Left kidney (tissue), 8 donors: ENCODE measurements at places on chromosomes 1 and 21. TPM values are rescaled to one million over a fixed set of nuclear protein-coding genes. Genes with fewer than 3 reads are reported as not detected.

GRCh38 chr1:58331156-58331555, 215.4 kb downstream of the OMA1 start:
- DNase-seq = no peak

DNA sequence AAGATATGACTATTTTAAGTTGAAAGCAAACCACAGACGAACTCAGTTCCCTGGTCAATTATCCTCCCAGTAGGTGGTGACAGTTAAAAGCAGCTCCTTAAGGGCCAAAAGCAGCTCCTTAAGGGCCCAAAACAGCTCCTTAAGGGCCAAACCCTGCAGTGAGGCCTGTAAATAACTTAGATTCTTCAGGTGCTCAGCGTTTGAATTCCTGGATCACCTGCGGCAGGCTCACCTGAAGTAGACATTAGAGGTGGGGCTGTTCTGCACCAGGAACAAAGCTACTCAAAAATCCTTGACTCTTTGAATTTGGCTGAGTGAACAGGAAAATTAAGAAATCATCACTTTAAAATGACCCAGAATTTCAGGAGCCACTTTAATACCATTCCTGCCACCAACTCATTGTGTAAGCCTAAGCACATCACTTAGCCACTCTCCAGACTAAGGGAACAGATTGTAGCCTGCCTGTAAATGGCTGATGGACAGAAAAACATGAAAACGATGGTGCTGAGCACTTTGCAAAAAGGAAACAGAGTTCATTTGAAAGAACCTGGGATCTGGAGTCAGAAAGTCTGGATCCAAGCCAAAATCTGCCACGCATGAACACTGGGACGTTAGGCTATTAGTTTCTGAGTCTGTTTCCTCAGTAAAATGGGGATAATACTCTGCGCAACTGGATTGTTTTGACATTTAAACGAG, 126.9 kb downstream of the LRIG2 start:
- DNase-seq = no peak

DNA sequence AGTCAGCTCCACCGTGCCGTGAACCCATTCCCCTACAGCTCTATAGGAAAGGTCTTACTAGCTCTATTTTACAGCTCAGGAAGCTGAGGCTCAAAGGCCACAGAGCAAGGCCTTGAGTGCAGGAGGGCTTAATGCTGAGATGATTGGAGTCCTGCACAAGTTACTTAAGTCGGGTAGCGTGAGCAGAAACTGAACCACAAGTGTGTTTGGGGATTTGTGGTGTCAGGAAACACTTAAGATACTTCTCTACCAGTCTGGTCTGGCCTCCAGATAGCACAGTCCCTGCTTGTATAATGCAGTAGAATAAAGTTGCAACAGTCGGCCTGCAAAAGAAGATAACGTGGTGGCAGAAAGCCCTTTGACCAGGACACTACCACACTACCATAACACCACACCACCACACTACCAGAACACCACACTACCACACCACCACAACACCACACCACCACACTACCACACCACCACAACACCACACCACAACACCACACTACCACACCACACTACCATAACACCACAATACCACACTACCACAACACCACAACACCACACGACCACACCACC, 118.1 kb downstream of the SPSB1 start:
- DNase-seq = no peak

- no peak for DNase-seq
These were observed 78.1 kb downstream of the SIK1 start for GRCh38 chr21:43348801-43349261.

Gene SELE
- 0.52 TPM for polyA plus RNA-seq

DNA sequence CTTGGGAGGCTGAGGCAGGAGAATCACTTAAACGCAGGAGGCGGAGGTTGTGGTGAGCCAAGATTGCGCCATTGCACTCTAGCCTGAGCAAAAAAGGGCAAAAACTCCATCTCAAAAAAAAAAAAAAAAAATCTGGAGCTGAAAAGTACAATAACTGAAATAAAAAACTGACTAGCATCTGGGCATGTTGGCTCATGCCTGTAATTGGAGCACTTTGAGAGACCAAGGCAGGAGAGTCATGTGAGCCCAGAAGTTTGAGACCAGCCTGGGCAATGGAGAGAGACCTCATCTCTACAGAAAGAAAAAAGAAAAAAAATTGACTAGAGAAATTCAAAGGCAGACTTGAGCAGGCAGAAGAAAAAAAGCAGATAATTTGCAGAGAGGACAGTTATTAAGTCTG, 18.1 kb downstream of the CLDN19 start:
- no peak for DNase-seq

GRCh38 chr1:85303440-85304162, 27.2 kb upstream of the BCL10 start:
- DNase-seq = no peak

DNA sequence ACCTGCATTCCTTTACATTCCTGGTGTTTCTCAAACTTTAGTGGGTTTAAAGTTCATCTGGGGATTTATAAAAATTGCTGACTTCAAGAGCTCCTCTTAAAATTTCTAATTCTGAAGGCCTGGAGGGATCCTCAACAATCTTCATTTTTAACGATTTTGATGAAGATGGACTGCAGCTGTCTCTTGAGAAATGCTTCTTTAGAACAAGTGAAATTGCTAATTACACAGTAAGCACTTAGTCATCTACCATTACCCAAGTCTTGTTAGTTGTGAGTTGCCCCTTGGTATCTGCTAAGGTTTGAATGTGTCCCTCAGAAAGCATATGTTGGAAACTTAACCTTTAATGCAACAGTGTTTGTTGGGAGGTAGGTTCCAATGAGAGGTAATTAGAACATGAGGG, 163.7 kb downstream of the LTN1 start:
- DNase-seq = no peak

GRCh38 chr1:119713039-119713748, 1.5 kb downstream of the PHGDH start:
- DNase-seq = peak; percentile 28

DNA sequence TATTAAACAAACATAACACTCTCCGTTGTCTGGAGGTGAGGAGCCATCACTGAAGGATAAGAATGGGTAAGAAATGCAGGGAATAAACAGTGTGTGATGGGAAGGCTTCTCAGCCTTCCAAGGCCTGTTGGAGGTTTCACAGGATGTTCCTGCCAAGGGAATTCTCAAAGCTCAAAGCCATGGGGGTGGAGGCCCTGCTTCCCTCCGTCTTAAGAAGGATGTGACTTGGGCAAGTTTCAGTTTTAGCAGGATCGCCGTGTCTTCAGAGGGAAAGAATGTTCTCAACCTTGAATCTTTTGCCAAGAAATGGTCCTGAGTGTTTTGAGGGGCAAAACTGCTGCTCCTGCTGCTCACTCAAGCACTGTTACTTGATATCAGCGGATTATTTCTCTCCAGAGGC, 41.7 kb upstream of the IL20 start:
- no peak for DNase-seq

Gene THEMIS2
- 2.3 TPM for polyA plus RNA-seq

DNA sequence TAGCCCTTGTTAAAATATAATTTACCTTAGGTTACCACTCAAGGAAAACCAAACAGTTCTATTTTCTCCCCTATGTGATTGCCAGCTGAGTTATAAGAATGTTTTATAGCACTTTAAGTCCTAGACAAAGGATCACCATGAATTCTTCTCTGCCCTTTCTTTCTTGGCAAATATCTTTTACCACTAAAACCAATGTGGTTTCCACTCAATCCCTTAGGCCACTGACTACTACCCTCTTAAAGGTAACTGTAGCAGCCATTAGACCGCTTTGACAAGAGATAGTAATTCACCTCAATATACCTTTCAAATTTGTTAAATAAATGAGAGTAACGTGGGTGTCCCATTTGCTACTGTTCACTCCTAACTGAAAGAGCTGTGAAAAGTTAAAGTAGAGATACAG, 307.9 kb upstream of the PRMT6 start:
- DNase-seq = no peak

GRCh38 chr1:78369546-78369945, 121.2 kb upstream of the PTGFR start:
- no peak for DNase-seq

Gene AVPR1B
- 0.85 TPM for polyA plus RNA-seq

- peak; percentile 59 for DNase-seq
These were observed 32.7 kb upstream of the WASF2 start for GRCh38 chr1:27522432-27523336.

DNA sequence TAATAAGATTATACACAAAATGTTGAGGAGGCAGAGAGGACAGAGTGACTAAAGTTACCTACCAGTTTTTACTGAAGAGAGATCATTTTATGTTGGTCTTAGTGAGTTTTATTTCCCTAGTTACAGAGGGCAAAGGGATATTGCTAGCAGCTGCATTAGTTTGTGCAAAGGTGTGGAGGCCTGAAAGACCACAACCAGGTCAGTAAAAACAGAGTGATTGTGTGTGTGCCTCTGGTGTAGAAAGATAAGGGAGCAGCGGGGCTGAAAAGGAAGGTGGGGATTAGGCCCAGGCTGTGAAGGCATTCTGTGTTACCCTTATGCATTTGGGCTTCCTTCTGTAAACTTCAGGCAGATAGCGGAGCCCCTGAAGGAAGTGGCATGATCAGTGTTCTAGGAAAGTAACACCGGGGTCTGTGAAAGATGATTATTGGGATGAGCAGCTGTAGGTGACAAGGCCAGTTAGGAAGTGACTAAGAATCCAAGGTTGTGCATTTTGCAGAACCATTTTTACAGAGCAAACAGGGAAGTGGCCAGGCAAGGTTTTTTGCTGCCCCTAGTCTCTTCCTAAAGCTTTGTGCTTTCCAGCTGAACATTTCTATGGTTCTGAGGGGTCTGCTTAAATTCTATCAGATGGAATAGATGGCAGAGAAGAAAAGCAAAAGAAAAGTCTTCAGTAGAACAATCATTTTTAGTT, 3.7 kb downstream of the GADD45A start:
- no peak for DNase-seq

GRCh38 chr1:10117132-10117531, 84.4 kb downstream of the UBE4B start:
- DNase-seq = no peak

Gene BTBD19
- 20.9 TPM for polyA plus RNA-seq

Gene ELOA
- 38.1 TPM for polyA plus RNA-seq

GRCh38 chr1:230280054-230280795, 145.9 kb downstream of the PGBD5 start:
- DNase-seq = no peak

Gene CHODL
- 51.1 TPM for polyA plus RNA-seq

Gene TFF2
- not detected for polyA plus RNA-seq

GRCh38 chr1:90580176-90580575, 136.9 kb downstream of the BARHL2 start:
- DNase-seq = no peak

- DNase-seq = no peak
These were observed 97.3 kb downstream of the USP25 start for GRCh38 chr21:15826908-15827601.

GRCh38 chr1:228691211-228691610, 44.1 kb upstream of the RHOU start:
- no peak for DNase-seq

Gene ZFP69B
- 7.8 TPM for polyA plus RNA-seq
